ENCODE measurements at places on chromosomes 12 and 14. TPM values are rescaled to one million over a fixed set of nuclear protein-coding genes. Genes with fewer than 3 reads are reported as not detected.
A peak's percentile ranks its signal among the peaks of the same experiment; 100 is the strongest.

DNA sequence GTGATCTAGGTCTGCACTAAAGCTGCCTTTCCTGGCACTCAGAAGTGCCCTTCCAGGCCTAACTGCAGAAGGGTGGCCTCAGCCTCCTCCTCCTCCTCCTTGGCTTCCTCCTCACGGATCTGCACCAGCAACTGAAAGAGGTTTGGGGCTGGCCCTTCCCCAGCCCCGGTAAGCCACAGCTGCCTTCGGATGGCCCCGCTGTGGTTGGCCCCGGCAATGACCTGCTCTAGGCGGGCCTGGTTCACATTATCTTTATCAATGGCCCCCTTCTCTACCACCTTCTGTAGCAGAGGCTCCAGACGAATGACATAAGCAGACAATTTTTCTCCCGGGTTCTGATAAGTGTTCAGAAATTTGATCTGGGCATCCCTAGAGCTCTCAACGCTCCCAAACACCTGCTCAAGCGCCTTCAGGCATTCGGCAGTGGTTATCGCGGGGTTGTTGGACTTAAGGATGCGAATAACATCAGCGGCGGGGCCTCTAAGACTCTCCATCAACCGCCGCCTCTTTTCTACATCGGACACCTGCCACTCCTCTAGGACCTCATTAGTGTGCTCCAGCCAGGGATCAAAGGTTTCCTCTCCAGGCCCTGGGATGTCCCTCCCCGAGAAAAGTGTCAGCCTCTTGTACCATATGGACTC, 1.5 kb downstream of the PNMA1 start:
- no peak for DNase-seq

- no peak for DNase-seq
These were observed 1.9 kb downstream of the BMP4 start for GRCh38 chr14:53954551-53955228.

GRCh38 chr12:106957583-106957982, 1.9 kb downstream of the TMEM263 start:
- no peak for DNase-seq

GRCh38 chr12:66107451-66107915, 23.1 kb downstream of the LLPH start:
- peak; percentile 80 for DNase-seq

The SSTR1 gene
- total RNA-seq, result not detected

- no peak for DNase-seq
These were observed 40.8 kb downstream of the PRKCH start for GRCh38 chr14:61362072-61362750.

The RAB5B gene
- 86.5 TPM for total RNA-seq

DNA sequence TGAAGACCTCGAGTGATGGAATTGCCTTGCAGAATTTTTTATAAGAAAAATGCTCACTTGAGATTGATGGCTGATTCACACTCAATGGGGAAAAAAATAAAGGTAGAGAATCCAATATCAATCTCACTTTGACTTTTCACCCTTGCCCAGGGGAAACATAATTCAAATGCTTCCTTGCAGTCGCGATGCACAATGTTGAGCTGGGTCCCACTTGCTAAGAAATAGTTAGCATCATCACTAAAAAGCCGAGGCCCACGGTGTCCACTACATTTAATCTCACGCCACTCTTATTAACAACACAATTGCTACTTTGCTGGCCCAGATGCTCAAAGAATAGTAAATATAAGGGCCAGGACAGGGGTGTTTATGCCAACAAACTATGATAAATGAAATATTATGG, 223.4 kb downstream of the SPTSSA start:
- no peak for DNase-seq

- DNase-seq, result no peak
These were observed 120.4 kb downstream of the LRRIQ1 start for GRCh38 chr12:85156569-85156968.

DNA sequence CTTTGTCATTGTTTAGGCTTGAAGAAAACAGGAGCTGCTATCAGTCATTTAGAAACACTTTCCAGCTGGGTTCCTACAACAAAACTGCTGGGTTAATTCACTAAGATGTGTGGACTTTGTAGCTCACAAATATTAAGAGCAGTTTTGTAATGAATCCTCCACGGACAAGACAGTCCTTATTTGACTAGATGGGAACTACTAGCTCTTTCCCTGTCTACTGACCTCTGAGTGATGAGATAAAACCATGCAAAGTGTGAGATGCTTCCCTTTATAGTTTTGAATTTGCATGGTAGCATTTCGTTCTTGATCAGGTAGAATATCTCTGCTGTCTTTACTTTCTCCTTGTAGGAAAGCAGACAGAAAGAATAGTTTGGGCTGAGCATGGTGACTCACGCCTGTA, 72.9 kb upstream of the STXBP6 start:
- no peak for DNase-seq

The ACADS gene
- 5.9 TPM for total RNA-seq

GRCh38 chr12:57609781-57610553, 1.3 kb upstream of the ARHGEF25 start:
- no peak for DNase-seq

GRCh38 chr14:22515929-22516328, 73.1 kb downstream of the DAD1 start:
- no peak for DNase-seq

GRCh38 chr14:55589171-55589570, 9.2 kb downstream of the KTN1 start:
- DNase-seq, result no peak

The FOXA1 gene
- not detected for total RNA-seq

The DNAJC22 gene
- 0.35 TPM for total RNA-seq

All from neural crest cell (in vitro differentiated cells).